ENCODE measurements at places on chromosomes 11 and 22.

- DNase-seq = no peak
Observed at GRCh38 chr11:134060316-134060715, 8.6 kb upstream of the JAM3 start.

DNA sequence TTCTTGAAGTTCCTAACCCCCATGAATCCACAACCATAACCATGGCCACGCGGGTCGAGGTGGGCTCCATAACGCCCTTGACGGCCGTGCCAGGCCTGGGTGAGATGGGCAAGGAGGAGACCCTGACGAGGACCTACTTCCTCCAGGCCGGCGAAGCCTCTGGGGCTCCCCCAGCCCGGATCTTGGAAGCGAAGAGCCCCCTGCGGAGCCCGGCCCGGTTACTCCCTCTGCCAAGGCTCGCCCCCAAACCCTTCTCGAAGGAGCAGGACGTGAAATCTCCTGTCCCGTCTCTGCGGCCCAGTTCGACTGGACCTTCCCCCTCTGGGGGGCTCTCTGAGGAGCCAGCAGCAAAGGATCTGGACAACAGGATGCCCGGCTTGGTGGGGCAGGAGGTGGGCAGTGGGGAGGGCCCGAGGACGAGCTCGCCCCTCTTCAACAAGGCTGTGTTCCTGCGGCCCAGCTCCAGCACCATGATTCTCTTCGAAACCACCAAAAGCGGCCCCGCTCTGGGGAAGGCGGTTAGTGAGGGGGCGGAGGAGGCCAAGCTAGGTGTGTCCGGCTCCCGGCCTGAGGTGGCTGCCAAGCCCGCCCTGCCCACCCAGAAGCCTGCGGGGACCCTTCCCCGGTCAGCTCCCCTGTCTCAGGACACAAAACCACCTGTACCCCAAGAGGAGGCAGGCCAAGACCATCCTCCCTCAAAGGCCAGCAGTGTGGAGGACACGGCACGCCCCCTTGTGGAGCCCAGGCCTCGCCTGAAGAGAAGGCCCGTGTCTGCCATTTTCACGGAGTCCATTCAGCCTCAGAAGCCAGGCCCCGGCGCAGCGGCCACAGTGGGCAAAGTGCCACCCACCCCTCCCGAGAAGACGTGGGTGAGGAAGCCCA is 75.7 kb downstream of the KIAA1671 start:
- no peak for DNase-seq

DNA sequence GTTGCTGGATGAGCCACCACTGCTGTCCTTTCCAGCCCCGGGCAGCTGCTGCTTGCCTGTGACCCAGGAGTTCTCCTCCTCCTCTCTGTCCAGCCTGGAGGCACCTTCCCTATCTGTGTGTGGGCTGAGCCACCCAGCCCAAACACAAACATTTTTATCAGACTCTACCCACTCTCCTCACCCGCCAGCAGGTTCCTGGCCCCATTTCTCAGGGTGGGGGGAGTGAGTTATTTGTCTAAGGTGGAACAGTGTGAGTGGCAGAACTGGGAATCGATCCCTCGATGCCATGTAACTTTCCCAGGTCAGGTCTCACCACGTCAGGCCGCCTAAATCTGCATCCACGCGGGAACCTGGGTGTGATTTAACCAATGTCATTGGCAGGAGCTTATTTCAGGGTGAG is 20.8 kb upstream of the SMIM38 start:
- DNase-seq = no peak

- DNase-seq = peak; percentile 83
Observed at GRCh38 chr11:108561535-108561991, 32.0 kb downstream of the EXPH5 start.

DNA sequence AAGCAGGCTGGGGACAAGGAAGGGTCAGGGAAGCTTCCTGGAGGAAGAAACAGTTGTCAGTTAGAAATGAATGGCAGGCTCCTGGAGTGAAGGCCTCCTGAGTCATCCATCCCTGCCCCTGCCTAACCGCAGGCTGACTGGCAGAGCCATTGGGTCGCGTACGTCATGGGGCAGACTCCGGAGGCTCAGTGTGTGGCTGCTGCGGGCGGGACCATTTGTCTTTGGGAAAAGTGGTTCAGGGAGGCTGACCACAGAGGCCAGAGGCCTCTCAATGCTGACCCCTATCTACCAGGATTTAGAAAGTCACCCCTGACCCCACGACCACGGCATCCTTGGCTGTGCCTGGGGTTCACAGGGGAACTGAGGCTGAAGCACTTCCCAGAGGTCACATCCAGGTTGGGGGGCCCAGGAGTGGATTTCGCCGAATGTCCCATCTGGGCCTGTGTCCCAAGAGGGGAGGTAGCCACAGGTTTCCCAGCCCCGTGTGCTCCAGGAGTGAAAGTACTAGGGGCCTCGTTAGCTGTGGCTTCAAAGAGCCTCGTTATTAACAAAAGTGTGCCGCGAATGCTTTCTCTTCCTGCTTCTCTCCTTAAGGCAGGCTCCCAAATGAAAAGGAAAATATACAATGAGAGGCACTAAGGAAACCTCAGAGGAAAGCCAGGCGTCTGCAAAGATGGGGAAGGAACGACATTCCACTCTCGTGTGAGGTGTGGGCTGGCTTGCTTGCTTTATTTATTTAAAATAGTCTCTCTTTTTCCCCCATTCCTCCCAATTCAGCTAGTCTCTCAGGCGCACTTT is 58.9 kb downstream of the FLRT1 start:
- peak; percentile 89 for DNase-seq
